ENCODE measurements at places on chromosomes 2 and 18.

DNA sequence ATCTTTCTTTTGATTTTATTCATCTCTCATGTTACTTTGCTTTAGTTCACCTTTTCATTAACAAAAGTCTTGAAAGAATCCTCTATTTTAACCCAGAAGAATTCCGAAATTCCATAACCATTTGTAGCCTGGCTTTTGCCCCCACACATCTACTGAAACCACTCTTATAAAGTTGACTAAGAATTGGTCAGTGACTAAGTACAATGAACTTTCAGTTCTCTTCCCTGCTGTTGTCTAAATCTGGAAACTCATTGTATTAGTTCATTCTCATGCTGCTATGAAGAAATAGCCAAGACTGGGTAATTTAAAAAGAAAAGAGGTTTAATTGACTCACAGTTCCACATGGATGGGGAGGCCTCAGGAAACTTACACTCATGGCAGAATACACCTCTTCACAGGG lies 49.9 kb upstream of the PNPT1 start:
- DNase-seq, result no peak

- DNase-seq, result no peak
Measured at GRCh38 chr2:127576433-127577207, 41.1 kb downstream of the MYO7B start.

DNA sequence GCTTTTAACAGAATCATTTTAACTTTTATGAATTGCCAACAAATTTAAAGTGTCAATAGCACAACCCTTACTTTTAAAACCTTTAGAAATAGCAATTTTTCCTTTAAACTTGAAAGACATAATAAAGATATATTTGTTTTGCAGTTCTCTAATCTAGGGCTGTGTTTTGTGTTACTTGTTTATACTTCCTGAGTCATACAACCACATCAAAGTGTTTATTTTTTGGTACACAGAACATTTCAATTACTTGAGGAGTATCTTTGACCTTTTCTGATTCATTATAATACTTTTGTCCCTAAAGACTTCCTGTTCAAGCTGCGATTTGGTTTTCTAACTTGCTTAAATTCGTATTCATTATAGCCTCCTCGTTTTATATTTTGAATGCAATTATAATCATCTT lies 21.8 kb downstream of the TYW5 start:
- DNase-seq, result no peak

- no peak for DNase-seq
Measured at GRCh38 chr2:66846887-66847286, 412.0 kb downstream of the MEIS1 start.

DNA sequence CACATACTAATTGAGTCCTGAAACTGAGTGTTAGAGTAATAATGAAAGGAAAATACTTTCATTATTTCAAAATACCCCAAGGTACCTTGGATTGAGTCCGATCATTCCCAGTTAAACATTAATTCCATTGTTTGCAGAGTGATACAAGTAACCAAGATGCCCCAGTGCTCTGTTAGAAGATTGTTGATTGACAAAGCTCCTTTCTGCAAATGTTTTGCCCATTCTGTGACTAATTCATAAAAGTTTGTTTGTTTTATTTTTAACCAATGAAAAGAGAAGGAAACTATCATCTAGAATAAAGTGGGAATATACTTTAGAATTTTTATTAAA lies 124.0 kb downstream of the GULP1 start:
- no peak for DNase-seq

- DNase-seq, result no peak
Measured at GRCh38 chr18:2538844-2539243, 32.5 kb downstream of the METTL4 start.

DNA sequence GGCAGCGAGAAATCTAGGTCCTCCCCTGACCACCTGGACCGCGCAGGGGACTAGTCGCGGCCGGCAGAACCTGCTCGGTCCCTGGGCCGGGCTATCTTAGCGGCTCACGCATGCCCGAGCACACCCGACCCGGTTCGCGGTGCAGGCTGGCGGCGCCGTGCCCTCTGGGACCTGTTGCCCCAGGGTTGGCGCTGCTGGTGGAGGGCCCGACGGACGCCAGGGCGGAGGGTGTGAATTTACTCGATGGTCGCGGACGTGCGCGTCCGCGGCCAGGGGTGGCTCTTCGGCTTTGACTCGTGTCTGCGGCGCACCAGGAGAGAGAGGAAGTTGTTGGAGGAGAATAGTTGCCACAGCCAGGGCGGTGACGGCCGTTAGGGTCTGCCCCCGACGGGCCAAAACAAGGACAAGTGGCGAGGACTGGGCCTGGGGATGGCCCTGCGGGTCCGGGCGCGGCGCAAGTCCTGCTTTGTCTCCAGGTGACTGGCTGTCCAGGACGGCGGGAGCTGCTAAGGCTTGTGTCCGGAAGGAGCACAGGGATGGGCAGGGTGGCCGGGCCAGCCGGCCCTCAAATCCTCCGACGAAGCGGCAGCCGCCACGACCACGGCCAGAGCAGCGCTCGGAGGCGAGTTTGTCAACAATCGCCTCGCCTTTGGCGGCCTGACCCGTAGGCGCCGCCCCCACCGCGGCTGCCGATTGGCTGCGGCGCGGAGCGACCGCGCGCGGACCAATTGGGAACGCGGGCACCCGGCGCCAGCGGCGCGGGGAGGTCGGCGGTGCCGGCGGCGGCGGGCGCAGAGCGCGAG lies 1.3 kb downstream of the BCL2L11 start:
- DNase-seq, result peak; percentile 81

GRCh38 chr2:237315170-237315828 lies 98.7 kb downstream of the COL6A3 start:
- DNase-seq, result no peak

- DNase-seq, result no peak
Measured at GRCh38 chr18:4734903-4735302, 279.8 kb upstream of the DLGAP1 start.

GRCh38 chr2:31246184-31246852 lies 12.4 kb downstream of the EHD3 start:
- DNase-seq, result no peak

GRCh38 chr2:156884216-156884615 lies 373.3 kb upstream of the GALNT5 start:
- no peak for DNase-seq

DNA sequence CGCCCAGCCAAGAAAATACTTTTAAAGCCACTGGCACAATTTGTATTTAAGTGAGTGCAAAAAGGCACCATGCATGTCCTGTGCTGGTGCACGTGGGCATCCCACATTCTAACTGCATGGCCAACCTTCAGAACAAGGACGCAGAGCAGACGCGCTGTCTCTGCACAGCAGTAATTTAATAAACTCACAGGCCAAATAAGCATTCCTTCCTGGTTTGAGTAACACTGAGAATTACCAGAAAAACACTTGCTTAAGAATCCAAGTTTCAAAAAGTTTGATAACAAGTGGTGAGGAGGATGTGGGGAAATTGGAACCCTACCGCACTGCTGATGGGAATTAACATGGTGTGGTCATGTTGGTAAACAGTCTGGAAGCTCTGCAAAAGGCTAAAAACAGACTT lies 38.7 kb downstream of the RPL31 start:
- no peak for DNase-seq

- no peak for DNase-seq
Measured at GRCh38 chr2:105411720-105412407, 13.0 kb upstream of the FHL2 start.

DNA sequence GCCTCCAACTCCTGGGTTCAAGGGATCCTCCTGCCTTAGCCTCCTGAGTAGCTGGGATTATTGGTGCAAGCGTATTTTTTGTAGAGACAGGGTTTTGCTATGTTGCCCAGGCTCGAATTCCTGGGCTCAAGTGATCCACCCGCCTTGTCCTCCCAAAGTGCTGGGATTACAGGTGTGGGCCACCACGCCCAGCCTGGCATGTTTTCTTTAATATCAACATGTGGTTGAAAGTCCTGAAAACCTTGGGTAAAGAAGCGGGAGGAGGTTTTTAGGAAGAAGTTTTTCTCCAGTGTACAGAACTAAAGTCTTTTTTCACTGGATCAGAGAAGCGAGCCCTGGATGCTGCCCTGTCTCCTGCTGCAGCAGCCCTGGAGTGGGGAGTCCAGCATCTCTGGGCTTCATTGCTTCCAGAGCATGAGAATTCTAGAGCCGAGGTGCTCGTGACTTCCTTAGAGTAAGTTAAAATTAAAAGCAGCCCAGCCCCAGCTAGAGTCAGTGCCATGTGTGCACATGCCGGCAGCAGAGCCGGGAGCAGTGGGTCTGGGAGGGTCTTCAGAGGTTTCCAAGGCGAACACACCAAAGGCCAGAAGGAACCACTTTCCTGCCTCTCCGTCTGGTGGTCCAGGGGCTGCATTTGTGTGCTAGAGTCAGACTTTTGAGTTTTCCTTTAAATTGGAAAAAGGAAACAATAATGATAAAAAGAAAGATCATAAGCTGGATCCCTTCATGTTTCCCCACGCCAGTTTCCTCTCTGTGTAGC lies 31.2 kb downstream of the ITGB1BP1 start:
- DNase-seq, result no peak

DNA sequence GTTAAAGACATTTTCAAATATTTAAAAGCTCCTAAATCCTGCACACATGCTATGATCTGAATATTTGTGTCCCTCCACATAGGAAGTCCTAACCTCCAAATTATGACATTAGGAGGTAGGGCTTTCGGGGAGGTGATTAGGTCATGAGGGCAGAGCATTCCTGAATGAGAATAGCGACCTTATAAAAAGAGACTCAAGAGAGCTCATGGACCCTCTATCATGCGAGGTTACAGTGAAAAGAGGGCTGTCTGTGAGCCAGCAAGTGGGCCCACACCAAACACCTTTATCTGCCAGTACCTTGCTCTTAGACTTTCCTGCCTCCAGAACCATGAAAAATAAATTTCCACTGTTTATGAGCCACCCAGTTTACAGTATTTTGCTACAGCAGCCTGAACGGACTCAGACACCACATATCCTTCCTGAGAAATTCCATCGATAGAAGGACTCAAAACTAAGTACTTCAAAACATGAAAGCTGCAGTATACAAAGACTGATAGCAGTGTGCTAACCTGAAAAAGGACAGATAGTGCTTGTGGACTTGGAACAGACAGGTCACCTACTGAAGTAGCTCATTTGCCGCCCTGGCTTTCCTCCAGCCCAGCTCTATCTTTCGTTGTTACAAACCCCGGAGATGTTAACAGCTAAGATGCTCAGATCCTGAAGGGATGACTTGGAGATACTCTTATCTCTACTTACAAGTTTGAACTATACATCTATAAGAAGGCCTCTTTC lies 13.8 kb downstream of the FAM210A start:
- DNase-seq, result no peak

All from NCI-H1105 (cell line).